ENCODE measurements at places on chromosomes 16 and 17. TPM values are rescaled to one million over a fixed set of nuclear protein-coding genes. Genes with fewer than 3 reads are reported as not detected.

- H3K27ac ChIP-seq: no peak overlapping the region
- H3K27me3 ChIP-seq: no peaks in the 10 kb centered on the region
- DNase-seq: peak; percentile 80
These were observed 9.4 kb upstream of the TOM1L1 start for GRCh38 chr17:54891176-54891821.

DNA sequence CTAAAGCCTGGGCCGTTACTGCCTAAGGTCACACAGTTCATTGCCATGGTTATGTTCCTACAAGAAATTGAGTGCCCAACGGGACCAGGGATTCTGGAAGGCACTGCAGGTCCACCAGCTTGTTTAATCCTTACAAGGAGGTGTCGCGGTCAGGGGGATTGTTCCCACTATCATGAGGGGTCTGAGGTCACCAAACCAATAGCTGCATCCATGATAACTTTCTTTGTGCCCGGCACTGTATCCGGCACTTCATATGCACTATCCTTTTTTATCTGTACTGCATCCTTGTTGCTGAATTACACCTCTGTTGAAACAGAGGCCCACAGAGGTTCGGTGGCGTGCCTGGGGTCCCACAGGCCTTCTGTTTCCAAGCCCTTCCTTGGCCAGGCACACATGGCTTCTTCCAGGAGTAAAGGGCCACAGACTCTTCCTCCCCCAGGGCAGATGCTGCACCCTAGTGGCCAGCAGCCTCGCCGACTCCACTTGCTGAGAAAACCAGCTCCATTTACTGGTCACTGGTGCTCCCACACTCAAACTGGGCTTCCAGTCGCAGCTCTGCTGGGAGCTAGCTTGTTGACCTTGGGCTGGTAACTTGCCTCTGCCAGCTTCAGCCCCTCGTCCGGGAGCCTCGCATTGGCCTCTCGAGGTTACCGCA lies 82.0 kb upstream of the PLCG2 start:
- no peak overlapping the region for H3K27ac ChIP-seq
- peak; percentile 65 for DNase-seq
- no peaks in the 10 kb centered on the region for H3K27me3 ChIP-seq

GRCh38 chr17:77321649-77322513 lies 181.1 kb downstream of the SEC14L1 start:
- H3K27ac ChIP-seq: no peak overlapping the region
- no peak overlapping the region for H3K4me3 ChIP-seq
- H3K36me3 ChIP-seq: no peaks in the 10 kb centered on the region
- H3K27me3 ChIP-seq: no peaks in the 10 kb centered on the region
- H3K4me1 ChIP-seq: peaks cover 20% of the 10 kb centered on the region

- no peak overlapping the region for H3K4me3 ChIP-seq
- DNase-seq: peak; percentile 52
- no peaks in the 10 kb centered on the region for H3K4me1 ChIP-seq
- H3K27me3 ChIP-seq: no peaks in the 10 kb centered on the region
- no peaks in the 10 kb centered on the region for H3K36me3 ChIP-seq
These were observed 29.5 kb downstream of the SBK1 start for GRCh38 chr16:28321700-28322411.

DNA sequence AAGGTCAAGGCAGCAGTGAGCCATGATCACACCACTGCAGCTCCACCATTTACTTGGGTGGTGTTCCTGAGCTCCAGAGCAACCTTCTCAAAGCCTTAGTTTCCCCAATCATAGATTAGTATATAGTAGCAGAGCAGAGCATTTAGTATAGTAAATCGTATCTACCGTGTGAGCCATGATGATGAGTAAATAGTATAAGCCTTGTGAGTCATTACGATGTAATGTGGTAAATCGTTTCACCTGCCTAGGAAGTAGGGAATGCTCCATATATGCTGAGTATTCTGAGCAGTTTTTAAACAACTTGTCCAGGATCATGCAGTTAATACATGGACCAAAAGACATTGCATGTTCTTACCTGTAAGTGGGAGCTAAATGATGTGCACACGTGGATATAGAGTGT lies 66.4 kb downstream of the SCNN1B start:
- no peaks in the 10 kb centered on the region for H3K36me3 ChIP-seq
- H3K27me3 ChIP-seq: no peaks in the 10 kb centered on the region
- H3K4me3 ChIP-seq: no peak overlapping the region
- H3K4me1 ChIP-seq: no peaks in the 10 kb centered on the region
- DNase-seq: no peak
- H3K27ac ChIP-seq: no peak overlapping the region

GRCh38 chr16:59455497-59455896 lies 721.4 kb upstream of the GOT2 start:
- no peak overlapping the region for H3K27ac ChIP-seq
- no peaks in the 10 kb centered on the region for H3K27me3 ChIP-seq
- no peak for DNase-seq
- no peaks in the 10 kb centered on the region for H3K36me3 ChIP-seq
- H3K4me3 ChIP-seq: no peak overlapping the region

- no peak overlapping the region for H3K27ac ChIP-seq
- DNase-seq: no peak
- H3K4me3 ChIP-seq: no peak overlapping the region
- H3K36me3 ChIP-seq: no peaks in the 10 kb centered on the region
These were observed 126.0 kb downstream of the ABCA8 start for GRCh38 chr17:68829211-68829610.

DNA sequence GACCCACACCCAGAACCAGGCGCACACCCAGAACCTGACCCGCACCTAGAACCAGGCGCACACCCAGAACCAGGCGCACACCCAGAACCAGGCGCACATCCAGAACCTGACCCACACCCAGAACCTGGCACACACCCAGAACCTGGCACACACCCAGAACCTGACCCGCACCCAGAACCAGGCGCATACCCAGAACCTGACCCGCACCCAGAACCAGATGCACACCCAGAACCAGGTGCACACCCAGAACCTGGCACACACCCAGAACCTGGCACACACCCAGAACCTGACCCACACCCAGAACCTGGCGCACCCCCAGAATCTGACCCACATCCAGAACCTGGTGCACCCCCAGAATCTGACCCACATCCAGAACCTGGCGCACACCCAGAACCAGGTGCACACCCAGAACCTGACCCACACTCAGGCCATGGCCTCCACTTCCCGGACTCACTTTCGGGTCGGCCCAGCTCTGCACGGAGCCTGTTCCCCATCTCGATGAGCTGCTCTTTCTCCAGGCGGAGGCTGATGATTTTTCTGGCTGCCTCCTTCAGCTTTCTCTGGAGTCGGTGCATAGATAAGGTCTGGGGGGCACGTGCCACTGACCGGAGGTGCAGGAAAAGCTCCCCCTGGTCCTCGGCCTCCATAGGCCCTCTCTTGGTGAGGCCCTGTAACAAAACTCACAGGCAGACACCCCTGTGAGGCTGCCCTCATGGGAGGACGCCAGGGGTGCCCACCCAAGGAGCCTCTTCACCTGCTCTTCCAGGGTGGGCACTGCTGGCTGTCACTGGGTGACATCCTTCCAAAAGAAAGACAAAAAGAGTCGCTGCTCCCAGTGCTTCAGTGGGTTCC lies 53.3 kb upstream of the FASN start:
- no peak overlapping the region for H3K4me3 ChIP-seq
- H3K36me3 ChIP-seq: no peaks in the 10 kb centered on the region
- no peak overlapping the region for H3K27ac ChIP-seq

DNA sequence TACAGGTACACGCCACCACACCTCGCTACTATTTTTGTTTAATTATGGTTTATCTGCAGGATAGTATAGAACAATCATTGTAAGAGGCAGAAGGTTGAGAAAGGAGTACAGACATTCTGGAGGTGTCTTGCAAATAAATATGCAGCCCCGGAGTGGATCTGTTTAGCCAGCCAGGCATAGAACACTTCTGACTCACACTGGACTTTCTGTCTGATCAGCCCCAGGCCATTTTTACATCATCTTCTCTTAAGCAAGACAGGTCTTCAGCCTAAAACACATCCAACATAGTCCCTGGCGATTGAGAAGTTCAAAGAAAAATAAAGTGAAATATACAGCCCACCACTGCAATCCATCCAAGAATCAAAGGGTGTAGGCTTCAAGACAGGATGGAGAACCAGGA lies 81.4 kb downstream of the XYLT1 start:
- peaks cover 59% of the 10 kb centered on the region for H3K4me1 ChIP-seq
- H3K27me3 ChIP-seq: no peaks in the 10 kb centered on the region
- no peak overlapping the region for H3K27ac ChIP-seq
- no peak overlapping the region for H3K4me3 ChIP-seq

DNA sequence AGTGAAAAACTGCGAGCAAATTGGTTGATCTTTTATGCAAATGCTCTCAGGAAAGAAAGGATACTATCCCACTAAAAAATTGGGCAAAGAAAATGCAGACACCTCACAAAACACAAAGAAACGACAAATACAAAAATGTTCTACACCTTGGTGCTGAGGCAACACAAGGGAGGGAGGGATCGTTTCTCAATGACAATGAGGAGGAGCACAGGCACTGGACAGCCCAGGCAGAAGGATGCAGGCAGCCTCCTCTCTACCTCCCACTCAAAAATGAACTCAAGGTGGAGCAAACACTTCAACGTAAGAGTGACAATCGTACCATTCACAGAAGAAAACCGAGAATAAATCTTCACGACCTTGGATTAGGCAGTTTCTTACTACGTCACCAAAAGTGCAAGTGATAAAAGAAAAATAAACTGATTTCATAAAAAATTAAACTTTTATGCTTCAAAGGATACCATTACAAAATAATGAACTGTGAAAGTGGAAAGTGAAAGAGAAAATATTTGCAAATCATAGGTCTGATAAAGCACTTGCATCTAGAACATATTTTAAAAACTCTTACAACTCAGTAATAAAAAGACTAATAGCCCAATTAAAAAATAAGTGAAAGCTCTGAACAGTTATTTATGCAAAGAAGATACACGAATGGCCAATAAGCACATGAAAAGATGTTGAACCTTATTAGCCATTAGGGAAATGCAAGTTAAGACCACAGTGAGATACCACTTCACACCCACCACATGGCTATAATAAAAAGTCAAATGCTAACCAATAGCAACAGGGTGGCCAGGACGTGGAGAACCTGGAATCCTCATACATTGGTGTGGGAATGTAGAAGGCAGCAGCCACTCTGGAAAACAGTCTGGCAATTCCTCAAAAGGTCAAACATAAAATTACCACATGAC lies 80.8 kb upstream of the TRAP1 start:
- H3K27me3 ChIP-seq: no peaks in the 10 kb centered on the region
- peaks cover 3% of the 10 kb centered on the region for H3K4me1 ChIP-seq
- DNase-seq: peak; percentile 14

- DNase-seq: peak; percentile 47
- peak overlapping the region; percentile 63 for H3K4me3 ChIP-seq
- H3K27me3 ChIP-seq: no peaks in the 10 kb centered on the region
- H3K27ac ChIP-seq: no peak overlapping the region
- H3K4me1 ChIP-seq: peaks cover 42% of the 10 kb centered on the region
These were observed 707 bp upstream of the CACNB1 start for GRCh38 chr17:39198186-39198566.

DNA sequence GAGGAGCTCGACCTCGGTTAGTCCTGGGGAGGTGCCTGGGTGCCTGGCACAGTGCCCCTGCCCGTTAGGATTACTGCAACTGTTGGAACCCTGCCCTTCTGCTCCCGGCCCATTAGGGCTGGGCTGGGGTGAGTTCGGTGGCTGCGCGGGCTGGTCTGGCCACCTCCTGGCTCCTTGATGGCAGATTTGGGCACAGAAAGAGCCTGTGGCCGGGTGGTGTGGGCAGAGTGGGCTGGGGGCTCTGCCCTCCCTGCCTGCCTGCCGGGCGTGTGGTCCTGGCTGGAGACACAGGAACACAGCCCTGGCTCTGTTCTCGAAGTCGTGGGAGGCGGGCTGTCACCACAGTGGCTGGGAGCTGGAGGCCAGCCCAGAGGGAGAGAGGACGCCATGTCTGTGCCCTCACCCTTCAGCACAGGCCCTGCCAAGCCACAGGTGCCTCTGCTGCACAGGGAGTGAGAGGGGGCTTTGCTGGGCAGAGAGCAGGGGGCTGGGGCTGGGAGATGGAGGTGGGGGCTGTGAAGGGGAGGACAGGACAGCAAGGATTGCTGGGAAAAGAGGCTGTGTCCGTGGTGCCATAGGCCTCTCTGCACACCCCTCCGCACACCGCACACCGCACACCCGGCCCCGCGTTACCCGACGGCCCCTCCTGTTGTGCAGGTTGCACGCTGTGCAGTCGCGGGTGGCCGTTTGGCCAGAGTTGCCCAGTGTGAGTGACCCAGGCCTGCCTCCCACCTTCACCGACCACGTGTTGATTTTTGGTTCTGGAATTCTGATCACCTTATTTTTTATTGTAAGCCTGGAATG lies 236.6 kb upstream of the GSE1 start:
- DNase-seq: no peak
- H3K4me3 ChIP-seq: no peak overlapping the region
- no peaks in the 10 kb centered on the region for H3K36me3 ChIP-seq
- H3K27ac ChIP-seq: no peak overlapping the region
- no peaks in the 10 kb centered on the region for H3K27me3 ChIP-seq

DNA sequence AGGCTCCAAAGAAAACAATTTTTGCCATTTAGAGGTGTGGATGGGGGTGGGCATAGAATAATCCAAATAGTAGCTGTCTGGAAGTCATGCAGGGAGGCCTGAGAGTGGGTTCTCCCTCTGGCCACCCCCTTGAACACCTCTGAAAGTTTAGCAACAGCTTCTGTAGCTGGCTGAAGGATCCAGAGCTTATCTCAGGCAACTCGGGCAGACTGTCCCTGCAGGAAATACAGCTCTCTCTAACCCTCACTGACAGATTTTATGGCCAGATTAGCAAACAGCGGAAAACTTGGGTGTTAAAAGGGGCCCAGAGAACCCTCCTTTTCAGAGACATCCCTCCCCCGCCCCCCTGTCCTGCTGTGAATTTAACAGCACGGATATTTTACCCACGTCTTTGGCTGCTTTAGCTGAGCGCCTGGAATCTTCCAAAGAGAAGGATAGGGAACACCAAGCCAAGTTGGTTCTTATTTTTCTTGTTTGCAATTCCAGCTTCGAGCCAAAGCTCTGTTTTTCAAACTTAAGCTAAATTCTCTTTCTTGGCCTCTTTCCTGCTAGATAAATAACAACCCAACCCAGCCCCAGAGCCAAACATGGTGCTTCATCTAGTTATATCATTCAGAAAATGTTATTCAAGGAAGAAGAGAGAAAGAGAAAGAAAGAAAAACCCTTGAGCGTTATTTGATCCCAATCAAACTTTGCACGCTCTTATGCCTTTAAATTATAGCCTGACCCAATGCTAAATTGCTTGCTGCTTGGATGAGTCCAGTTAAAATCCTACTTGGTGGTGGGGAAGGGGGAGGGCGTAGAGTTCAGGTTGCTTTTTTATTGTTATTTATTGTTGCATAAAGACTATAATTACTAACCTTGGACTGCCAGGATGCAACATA lies 2.3 kb upstream of the HOXB2 start:
- H3K27me3 ChIP-seq: peaks cover 100% of the 10 kb centered on the region
- DNase-seq: no peak
- H3K27ac ChIP-seq: no peak overlapping the region
- no peak overlapping the region for H3K4me3 ChIP-seq

DNA sequence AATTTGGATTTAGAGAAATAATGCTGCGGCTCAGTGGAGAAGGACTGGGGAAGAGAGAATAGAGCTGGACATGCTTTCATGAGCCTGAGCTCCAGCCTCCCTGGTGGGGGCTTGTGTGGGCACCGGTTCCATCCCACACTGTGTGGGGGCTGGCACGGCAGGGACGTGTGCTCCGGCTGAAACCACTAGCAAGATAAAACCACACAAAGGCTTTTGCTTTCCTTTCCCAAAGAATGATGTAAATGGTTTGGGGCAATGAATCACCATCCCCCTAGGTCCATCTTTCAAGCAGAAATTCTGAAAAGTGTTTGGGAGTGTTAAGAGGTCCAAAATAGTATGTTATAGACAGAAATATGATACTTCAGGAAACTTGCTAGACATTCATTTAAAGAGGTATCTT lies 77.0 kb downstream of the CDH11 start:
- no peak overlapping the region for H3K4me3 ChIP-seq
- no peaks in the 10 kb centered on the region for H3K27me3 ChIP-seq
- peaks cover 9% of the 10 kb centered on the region for H3K4me1 ChIP-seq
- H3K27ac ChIP-seq: no peak overlapping the region
- H3K36me3 ChIP-seq: no peaks in the 10 kb centered on the region

Gene PARD6A
- total RNA-seq: 2.7 TPM

Gene SLFN12L
- total RNA-seq: not detected

Measured in neural progenitor cell (in vitro differentiated cells).